C1 segment of cervical spinal cord (tissue), 14 donors: ENCODE measurements at places on chromosomes 5 and 9.
A peak's percentile ranks its signal among the peaks of the same experiment; 100 is the strongest.

DNA sequence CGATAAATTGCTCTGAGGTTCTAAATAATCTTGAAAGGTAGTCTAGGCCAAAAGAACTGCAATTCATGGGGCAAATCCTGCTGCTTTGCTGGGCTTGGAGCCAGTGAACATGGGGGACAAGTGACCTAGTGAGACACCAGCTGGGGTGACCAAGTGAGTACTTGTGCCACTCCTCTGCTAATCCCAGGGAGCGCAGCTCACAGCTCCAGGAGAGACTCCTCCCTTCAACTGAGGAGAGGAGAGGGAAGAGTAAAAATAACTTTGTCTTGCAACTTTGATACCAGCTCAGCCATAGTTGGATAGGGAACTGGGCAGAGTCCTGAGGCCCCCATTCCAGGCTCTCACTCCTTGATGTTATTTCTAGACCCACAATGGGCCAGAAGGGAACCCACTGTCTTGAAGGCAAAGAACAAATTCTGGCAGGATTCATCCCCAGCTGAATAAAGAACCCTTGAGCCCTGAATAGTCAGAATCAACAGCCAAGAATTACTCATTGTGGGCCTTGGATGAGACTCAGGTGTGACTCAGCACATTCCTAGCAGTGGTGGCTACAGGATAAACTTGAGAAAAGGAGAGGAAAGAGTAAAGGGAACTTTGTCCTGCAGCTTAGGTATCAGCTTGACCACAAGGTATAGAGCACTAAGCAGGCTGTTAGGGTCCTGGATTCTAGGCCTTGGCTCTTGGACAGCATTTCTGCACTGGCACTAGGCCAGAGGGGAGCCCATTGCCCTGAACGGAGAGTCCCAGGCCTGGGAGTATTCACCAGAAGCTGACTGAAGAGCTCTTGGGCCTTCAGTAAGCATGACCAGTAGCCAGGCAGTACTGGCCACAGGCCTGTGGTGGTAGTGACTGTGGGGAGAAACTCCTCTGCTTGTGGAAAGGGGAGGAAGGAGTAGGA lies 288.3 kb upstream of the CDH18 start:
- no peak for DNase-seq

GRCh38 chr9:92723299-92723625 lies 41.4 kb downstream of the BICD2 start:
- peak; percentile 22 for DNase-seq

- DNase-seq = no peak
Measured at GRCh38 chr9:69532396-69532795, 139.8 kb downstream of the APBA1 start.

GRCh38 chr5:150113047-150113744 lies 26.8 kb upstream of the CSF1R start:
- DNase-seq = no peak

GRCh38 chr9:68913054-68913453 lies 100.9 kb downstream of the PRKACG start:
- no peak for DNase-seq

GRCh38 chr9:84652496-84653120 lies 16.9 kb upstream of the NTRK2 start:
- DNase-seq = no peak

GRCh38 chr5:155885199-155885598 lies 441.8 kb upstream of the SGCD start:
- no peak for DNase-seq

GRCh38 chr5:131654309-131654708 lies 19.3 kb upstream of the RAPGEF6 start:
- no peak for DNase-seq

- no peak for DNase-seq
Measured at GRCh38 chr9:27142299-27142930, 33.4 kb downstream of the TEK start.

- DNase-seq = no peak
Measured at GRCh38 chr9:128092199-128092977, 24.4 kb downstream of the SLC25A25 start.

DNA sequence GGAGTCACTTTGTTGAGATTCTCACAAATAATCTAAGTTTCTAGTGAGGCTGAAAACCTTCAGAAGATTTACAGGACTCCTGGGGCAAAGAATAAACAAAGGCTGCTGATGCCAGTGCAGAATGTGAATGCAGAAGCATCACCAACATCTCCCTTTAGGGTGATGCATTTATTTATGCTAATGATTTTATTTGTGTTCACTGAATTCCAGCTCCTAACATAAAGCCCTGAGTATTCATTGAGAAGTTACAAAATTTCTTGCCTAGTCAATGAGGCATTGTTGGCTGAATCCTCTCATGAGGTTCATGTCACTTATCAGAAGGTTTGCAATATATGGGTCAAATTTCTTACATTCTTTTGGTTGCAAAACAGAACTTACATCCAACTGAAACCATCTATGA lies 70.0 kb downstream of the GRIN3A start:
- no peak for DNase-seq

DNA sequence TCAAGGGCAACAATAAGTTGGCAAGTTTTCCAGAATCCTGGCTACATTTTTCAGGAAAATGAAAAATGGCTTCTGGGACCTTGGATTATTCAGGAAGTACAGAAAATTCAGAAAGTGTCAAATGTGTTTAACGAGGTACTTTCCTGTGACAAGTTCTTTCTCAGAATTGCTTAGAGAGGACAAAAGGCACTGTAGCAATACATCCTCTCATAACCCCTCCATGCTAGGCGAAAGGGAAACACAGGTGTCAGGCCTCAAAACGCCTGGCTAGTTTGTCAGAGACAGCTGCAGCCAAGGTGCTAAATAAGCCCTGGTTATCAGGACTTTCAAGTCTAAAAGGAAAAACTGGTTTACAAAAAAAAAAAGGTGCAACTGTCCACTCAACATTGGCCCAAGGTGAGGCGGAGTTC lies 115.2 kb downstream of the GNAQ start:
- no peak for DNase-seq

- no peak for DNase-seq
Measured at GRCh38 chr5:178630475-178630930, 3.7 kb upstream of the CLK4 start.

DNA sequence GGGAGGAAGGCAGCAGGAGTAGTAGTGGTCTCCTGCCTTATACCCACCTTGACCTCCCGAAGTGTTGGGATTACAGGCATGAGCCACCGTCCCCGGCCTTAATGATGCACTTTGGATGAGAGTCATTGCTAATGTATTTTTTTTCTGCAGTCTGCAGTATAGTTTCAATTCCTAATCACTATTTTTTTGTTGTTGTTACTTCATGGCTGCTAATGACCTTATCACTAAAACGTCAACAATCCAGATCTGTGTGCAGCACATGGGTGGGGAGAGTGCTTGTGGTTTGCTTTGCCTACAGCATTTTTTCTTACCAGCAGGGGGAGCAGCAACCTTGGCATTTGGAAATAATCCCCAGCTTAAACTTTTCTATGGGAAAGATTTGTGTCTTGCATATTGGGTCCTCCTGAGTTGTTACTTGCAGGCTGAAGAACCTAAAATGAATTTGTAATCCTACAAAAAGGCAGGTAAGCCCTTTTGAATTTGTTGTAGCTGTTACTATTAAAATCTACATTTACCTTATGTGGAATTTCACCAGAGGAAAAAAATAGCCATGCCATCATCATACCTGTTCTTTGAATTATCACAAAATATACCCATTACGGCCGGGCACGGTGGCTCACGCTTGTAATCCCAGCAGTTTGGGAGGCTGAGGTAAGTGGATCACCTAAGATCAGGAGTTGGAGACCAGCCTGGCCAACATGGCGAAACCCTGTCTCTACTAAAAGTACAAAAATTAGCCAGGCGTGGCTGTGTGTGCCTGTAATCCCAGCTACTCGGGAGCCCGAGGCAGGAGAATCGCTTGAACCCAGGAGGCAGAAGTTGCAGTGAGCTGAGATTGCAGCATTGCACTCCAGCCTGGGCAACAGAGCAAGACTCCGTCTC lies 6.3 kb upstream of the MED7 start:
- peak; percentile 16 for DNase-seq

GRCh38 chr5:140259500-140259899 lies 43.4 kb downstream of the PFDN1 start:
- no peak for DNase-seq

GRCh38 chr5:158642879-158643278 lies 456.8 kb downstream of the EBF1 start:
- peak; percentile 1 for DNase-seq

GRCh38 chr5:65062469-65063083 lies 293.8 kb downstream of the CWC27 start:
- DNase-seq = no peak

DNA sequence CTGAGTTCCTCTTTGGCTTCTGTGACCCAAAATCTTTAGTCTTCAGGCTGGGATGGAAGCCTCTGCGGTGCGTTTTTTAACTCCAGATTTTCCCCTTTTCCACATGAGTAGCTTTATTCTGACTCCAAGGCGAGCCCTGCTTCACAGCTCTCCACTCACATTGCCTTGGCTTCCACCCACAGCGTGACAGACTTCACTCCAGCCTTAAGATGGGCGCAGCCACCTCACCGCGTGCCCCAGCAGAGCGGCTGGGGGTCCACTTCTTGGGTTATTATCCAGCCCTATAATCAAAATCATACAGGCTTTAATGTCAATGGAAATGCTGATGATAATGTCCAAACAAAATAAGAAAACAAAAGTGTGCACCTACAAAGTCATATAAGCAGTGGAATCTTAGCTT lies 1.2 kb downstream of the EXOC3 start:
- DNase-seq = no peak

DNA sequence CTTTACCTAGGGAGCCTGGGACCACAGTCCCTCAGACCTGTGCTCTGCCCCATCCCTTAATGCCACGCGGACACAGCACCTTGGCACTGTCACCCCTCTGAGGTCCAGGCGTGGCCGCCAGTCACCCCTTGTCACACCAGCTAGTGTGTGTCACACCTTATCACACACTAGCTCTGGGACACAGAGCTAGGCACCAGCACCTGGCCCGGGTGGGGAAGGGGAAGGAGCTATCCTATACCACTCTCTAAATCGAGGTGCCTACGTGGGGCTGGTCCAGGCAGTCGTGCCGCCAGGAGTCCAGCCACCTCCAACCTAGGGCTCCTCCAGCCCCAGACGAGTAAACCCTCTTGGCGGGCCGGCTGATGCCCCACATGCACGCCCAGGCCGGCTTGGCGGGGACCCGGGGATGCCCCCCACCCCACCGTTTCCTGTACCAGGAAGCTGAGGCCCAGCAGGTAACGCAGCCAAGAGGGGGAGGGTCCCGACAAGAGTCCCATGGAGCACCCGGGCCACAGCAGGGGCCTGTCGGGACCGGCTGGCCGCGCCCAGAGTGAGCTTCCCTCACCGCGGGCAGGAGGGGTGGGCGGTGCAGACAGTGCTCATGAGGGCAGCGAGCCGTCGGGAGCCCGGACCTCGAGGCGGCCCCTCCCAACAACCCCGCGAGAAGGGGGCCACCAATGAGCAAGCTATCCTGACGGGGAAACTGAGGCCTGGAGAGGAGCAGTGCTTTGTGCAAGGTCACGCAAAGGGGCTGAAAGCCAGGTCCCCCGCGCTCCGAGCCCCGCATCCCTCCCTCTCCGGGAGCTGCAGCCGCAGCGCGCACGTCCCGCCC lies 550 bp downstream of the CORO2A start:
- no peak for DNase-seq
